ENCODE measurements at places on chromosomes 13 and 19. TPM values are rescaled to one million over a fixed set of nuclear protein-coding genes. Genes with fewer than 3 reads are reported as not detected.

Gene MBD3L3
- total RNA-seq: not detected

Gene ZMYM2
- 69.1 TPM for total RNA-seq

Gene NCR1
- total RNA-seq: not detected

Gene SYNE4
- total RNA-seq: 0.32 TPM

Gene IGFL3
- not detected for total RNA-seq

Gene TUBA3C
- total RNA-seq: not detected

Gene B3GNT8
- 1.6 TPM for total RNA-seq

Gene PDX1
- total RNA-seq: not detected

Gene POLR1G
- 13.4 TPM for total RNA-seq

Gene DLEU7
- not detected for total RNA-seq

Gene IGFL4
- not detected for total RNA-seq

Gene VPS36
- total RNA-seq: 33.8 TPM

Gene CDC42EP5
- 29.0 TPM for total RNA-seq

Gene THSD8
- total RNA-seq: not detected

Gene ETV2
- under 0.01 TPM for total RNA-seq

Gene DCT
- not detected for total RNA-seq

Gene SRRM5
- under 0.01 TPM for total RNA-seq

Gene IL17D
- under 0.01 TPM for total RNA-seq

Gene GZMM
- total RNA-seq: 0.43 TPM

Gene GAPDHS
- not detected for total RNA-seq

Gene SCGB2B2
- under 0.01 TPM for total RNA-seq

Gene CEBPA
- total RNA-seq: not detected

Gene FFAR2
- total RNA-seq: not detected

Gene KIR3DL2
- not detected for total RNA-seq

Gene CYP4F11
- not detected for total RNA-seq

Gene DGKH
- total RNA-seq: 16.4 TPM

Gene ZFR2
- not detected for total RNA-seq

Gene CCDC169
- total RNA-seq: 0.97 TPM

Gene RRAS
- total RNA-seq: 43.2 TPM

Gene PGLYRP1
- total RNA-seq: not detected

Gene KIR2DL4
- total RNA-seq: not detected

Gene CNN1
- total RNA-seq: 148 TPM

Gene HS6ST3
- not detected for total RNA-seq

Gene STARD13
- 48.0 TPM for total RNA-seq

Gene NLRP11
- total RNA-seq: not detected

Data from fibroblast of villous mesenchyme (primary cell).